Effector memory CD8-positive, alpha-beta T cell (primary cell): ENCODE measurements at places on chromosomes 13 and 19.

DNA sequence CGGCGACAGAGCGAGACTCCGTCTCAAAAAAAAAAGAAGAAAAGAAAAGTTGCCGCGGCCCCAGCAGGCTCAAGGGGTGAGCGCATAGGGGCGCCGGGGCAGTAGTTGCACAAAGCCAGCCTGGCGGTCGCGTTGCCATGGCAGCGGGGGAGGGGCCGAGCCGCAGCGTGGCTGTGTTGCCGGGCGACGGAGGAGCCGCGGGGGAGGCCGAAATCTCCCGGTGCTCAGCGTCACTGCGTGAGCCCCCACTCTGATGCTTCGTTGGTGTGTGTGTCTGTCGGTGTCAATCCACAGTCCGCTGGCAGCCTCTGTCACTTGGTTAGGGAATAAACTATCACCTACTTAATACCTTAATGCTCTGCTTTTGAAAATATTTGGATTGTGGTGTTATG is 82.9 kb upstream of the C1QTNF9B start:
- peak; percentile 93 for DNase-seq

DNA sequence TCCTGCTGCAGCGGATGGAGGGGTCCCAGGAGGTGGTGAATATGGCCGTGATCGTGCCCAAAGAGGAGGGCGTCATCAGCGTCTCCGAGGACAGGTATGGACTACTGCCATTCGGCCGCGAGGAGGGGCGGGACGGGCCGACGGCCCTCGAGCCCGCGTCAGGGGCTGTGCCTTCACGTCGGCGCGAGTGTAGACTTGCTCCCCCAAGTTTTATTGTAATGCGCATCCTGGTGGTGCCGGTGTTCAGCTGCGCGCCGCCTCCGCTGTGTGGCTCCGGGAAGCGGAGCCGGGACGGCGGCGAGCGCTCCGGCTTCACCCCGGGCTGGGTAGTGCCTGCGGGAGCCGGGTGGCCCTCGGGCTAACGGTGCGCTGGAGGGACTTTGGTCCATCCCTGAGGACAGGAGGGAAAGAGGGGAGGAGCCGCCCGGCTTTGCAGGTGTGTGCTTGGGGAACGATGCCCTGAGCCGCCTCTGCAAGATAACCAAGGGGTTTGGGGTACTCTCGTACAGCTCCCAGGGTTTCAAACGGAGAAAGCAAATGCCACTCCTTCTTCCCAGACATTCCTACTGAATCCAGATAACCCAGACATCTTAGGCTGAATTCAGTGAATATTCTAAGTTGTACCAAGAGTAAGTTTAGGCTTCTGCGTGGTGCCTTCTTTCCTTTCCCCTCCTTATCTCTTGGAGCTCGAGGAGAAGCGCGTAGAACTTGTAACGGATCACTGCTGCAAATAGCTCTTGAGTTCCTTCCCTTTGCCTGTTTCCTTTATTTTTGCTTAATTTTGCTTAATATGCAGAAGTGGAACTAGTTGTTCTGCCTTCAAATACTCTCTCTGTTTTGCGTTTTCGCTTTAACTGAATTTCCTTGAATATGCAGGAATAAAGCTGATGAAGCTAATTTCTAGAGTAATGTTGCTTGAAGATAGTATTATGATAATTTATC is 740 bp downstream of the WDFY2 start:
- DNase-seq = peak; percentile 64

DNA sequence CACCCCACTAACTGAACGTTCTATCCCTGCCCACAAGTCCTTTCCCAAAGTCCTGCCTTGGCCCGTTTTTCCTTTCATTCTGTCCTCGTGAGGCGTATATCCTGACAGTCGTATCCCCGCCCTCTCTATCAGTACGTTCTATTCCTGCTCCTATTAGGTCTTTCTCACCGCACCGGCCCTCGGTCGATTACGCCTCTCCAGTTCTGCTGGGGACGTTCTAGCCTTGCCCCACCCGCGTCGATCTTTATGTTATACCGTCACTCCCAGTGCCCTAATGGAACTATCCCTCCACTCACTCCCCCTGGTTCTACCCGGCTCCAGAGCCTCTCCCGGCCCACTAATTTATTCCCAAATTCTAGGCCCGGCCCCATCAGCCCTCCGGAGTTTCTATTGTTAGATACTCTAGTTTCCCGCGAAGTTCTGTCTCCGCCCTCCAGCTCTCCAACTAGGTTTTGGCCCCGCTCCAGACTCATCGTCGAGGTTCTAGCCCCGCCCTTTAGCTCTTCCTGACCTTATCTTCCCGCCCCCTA is 2.0 kb downstream of the PLAUR start:
- peak; percentile 3 for DNase-seq

GRCh38 chr13:51601601-51602565 is 17.6 kb downstream of the WDFY2 start:
- no peak for DNase-seq
